Peyer's patch (tissue), 4 donors: ENCODE measurements at places on chromosomes 3 and 15. TPM values are rescaled to one million over a fixed set of nuclear protein-coding genes. Genes with fewer than 3 reads are reported as not detected.

AHSG gene
- total RNA-seq: not detected

GRCh38 chr3:127175272-127175671 lies 17.7 kb upstream of the PRR23E start:
- H3K4me3 ChIP-seq: no peak overlapping the region
- no peak overlapping the region for H3K27ac ChIP-seq
- no peaks in the 10 kb centered on the region for H3K4me1 ChIP-seq

DNA sequence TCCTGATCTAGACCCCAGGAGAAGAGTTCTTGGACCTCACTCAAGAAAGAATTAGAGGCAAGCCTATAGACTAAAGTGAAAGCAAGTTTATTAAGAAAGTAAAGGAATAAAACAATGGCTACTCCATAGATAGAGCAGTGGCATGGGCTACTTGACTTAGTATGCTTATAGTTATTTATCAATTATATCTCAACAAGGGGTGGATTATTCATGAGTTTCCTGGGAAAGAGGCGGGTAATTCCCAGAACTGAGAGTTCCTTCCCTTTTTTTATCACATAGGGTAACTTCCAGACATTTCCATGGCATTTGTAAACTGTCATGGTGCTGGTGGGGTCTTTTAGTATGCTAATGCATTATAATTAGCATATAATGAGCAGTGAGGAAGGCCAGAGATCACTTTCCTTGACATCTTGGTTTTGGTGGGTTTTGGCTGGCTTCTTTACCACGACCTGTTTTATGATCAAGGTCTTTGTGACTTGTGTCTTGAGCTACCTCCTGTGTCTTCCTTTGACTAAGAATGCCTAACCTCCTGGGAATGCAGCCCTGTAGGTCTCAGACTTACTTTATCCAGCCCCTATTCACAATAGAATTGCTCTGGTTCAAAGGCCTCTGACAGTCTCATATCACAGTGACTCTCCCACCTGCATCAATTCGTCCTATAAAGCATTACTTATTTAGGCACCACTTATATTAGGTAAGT lies 35.3 kb upstream of the PLSCR2 start:
- no peak overlapping the region for H3K4me3 ChIP-seq
- H3K4me1 ChIP-seq: no peaks in the 10 kb centered on the region
- H3K27ac ChIP-seq: no peak overlapping the region
- H3K27me3 ChIP-seq: no peaks in the 10 kb centered on the region
- no peaks in the 10 kb centered on the region for H3K36me3 ChIP-seq
- DNase-seq: no peak

- no peaks in the 10 kb centered on the region for H3K27me3 ChIP-seq
- no peak overlapping the region for H3K27ac ChIP-seq
- DNase-seq: no peak
Observed at GRCh38 chr15:37084602-37085001, 15.7 kb downstream of the MEIS2 start.

GRCh38 chr3:64278625-64279024 lies 53.4 kb upstream of the PRICKLE2 start:
- H3K27ac ChIP-seq: no peak overlapping the region
- H3K27me3 ChIP-seq: no peaks in the 10 kb centered on the region
- no peaks in the 10 kb centered on the region for H3K36me3 ChIP-seq
- H3K4me1 ChIP-seq: no peaks in the 10 kb centered on the region
- no peak overlapping the region for H3K4me3 ChIP-seq

DNA sequence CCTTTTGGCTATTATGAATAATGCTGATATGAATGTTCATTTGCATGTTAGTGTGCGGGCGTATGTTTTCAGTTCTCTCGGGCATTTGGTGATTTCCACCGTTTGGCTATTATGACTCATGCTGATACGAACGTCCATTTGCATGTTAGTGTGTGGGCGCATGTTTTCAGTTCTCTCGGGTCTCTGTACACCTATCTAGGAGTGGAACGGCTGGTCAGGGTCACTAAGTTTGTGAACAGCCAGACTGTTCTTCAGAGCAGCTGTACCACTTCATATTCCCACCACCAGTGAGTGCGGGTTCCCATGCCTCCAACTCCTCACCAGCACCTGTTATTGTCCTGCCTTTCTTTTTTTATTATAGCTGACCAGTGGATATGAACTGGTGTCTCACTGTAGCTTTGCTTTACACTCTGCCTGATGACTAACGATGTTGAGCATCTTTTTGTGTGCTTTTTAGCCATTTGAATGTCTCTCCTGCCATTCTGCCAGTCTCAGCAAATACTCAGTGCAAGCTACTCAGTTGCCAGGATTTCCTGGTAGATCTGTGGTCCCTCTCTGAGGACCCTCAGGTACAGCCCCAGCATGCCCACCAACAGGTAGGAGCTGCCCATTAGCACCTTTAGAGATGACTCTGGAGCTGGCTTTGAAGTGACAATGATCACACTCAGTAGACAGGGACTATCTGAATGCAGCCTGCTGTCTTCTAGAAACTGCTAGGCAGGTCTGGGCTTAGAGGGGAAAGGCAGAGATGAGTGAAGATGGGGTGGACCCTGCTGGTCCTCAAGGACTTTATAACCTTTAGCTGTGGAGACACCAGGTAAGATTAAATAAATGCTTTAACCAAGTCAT lies 141.1 kb downstream of the XXYLT1 start:
- no peaks in the 10 kb centered on the region for H3K27me3 ChIP-seq
- no peak overlapping the region for H3K27ac ChIP-seq
- no peak overlapping the region for H3K4me3 ChIP-seq
- no peaks in the 10 kb centered on the region for H3K36me3 ChIP-seq
- no peak for DNase-seq

- H3K4me1 ChIP-seq: no peaks in the 10 kb centered on the region
- H3K4me3 ChIP-seq: no peak overlapping the region
- no peaks in the 10 kb centered on the region for H3K36me3 ChIP-seq
- no peak overlapping the region for H3K27ac ChIP-seq
- no peak for DNase-seq
Observed at GRCh38 chr3:68963891-68964290, 31.5 kb upstream of the TAFA4 start.

DNA sequence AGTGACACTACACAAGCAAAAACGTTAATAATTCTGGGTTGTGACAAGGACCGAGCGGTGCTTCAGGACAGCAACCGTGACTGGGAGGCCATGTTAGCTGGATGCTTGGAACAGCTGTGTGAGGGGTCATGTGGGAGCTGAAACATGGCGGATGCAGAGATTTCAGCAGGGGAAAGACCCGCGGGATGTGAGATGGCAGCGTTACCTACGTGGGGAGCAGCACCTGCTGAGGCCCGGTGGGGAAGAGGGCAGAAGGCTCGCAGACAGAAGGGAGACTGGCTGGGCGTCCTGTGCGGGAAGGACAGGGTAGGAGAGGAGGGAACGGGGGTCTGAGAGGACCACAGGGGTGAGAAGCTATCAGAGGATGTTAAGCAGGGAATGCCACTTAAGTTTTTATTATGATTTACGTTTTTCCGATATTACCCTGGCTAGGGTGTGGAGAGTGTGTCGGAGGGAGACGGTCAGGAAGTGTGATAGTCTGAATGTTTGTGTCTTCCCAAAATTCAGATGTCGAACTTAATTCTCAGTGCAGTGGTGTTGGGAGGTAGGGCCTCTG lies 228.8 kb upstream of the LYSMD4 start:
- no peaks in the 10 kb centered on the region for H3K27me3 ChIP-seq
- H3K36me3 ChIP-seq: no peaks in the 10 kb centered on the region
- no peak overlapping the region for H3K4me3 ChIP-seq
- no peaks in the 10 kb centered on the region for H3K4me1 ChIP-seq
- no peak overlapping the region for H3K27ac ChIP-seq

DNA sequence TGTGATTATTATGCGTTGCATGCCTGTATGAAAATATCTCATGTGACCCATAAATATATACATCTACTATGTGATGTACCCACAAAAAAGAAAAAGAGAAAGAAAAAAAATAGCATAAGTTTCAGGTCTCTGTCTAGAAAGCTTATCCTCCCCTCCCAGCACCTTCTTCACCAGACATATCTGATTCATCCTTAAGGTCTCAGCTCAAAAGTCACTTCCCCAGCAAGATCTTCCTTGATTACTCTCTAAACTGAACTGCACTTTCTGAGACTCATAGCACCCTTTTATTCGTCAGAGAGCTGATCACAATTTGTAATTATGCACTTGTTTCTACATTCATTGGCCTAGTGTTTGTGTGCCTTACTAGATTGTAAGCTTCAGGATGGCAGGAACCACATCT lies 11.1 kb upstream of the PTPN9 start:
- no peak for DNase-seq
- no peaks in the 10 kb centered on the region for H3K4me1 ChIP-seq
- no peaks in the 10 kb centered on the region for H3K36me3 ChIP-seq
- H3K4me3 ChIP-seq: no peak overlapping the region

DNA sequence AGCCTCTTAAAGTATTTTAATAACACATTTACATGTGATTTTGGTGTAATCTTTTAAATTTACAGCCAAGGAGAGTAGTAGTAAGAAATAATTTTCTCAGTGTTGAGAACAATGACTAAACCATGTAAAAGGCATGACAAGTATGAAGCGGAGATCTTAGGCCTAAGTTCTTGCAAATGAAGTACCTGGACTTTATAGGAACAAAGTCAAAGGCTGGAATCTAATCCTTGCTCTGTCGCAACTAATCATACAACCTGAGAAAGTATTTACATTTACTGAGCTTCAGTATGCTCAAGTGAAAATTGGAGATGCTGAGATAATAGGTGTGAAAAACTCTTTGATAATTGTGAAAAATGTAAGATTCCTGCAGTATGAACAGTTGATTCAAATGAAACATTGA lies 86.4 kb upstream of the VGLL3 start:
- H3K4me1 ChIP-seq: no peaks in the 10 kb centered on the region
- no peak for DNase-seq
- no peaks in the 10 kb centered on the region for H3K36me3 ChIP-seq
- H3K27ac ChIP-seq: no peak overlapping the region

DNA sequence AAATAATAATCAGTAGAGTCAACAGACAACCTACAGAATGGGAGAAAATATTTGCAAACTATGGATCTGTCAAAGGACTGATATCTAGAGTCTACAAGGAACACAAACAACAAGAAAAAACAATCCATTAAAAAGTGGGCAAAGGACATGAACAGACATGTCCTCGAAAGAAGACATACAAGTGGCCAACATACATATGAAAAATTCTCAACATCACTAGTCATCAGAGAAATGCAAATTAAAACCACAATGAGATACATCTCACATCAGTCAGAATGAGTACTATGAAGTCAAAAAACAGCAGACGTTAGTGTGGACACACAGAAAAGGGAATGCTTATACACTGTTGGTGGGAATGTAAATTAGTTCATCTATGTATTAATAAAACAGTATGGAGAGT lies 33.7 kb downstream of the SLC2A2 start:
- no peak for DNase-seq
- H3K27me3 ChIP-seq: no peaks in the 10 kb centered on the region
- no peaks in the 10 kb centered on the region for H3K36me3 ChIP-seq
- H3K4me1 ChIP-seq: peaks cover 4% of the 10 kb centered on the region

ALDH1L1 gene
- total RNA-seq: 2.0 TPM

GRCh38 chr3:8553405-8553804 lies 51.8 kb downstream of the LMCD1 start:
- no peak overlapping the region for H3K27ac ChIP-seq
- DNase-seq: no peak
- no peaks in the 10 kb centered on the region for H3K27me3 ChIP-seq
- H3K4me3 ChIP-seq: no peak overlapping the region
- H3K4me1 ChIP-seq: no peaks in the 10 kb centered on the region

DNA sequence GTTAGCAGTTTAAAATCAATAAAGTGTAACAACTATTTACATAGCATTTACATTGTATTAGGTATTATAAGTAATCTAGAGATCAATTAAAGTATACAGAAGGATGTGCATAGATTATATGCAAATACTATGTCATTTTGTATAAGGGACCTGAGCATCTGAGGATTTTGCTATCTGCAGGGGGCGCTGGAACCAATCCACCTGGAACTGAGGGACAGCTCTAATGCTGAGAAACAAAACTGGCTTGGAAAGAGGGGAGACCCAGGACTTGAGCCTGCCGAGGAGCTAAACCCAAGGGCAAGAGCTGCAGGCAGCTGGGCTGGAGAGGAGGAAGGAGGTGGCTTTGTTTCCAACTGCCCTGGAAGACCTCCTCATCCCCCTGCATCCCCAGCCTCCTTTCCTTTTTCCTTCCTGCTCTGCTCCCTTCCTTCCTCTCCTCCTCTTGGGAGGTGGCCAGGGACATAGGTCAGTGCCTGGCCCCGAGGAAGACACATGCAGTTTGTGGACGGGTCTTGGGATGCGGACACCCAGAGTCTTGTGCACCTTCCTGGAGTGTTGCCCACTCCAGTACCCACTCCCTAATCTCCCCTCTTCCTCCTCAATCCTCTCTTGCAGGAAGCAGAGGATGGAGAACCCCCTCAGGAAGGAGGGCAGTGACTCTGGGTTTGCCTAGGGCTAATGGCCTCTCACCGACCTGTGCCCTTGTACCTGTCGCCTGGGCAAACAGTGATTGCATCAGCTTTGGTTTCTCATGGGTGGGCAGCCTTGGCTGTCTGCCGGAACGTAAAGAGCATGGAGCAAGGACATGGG lies 825 bp upstream of the RTP3 start:
- H3K4me3 ChIP-seq: no peak overlapping the region
- DNase-seq: peak; percentile 81
- no peaks in the 10 kb centered on the region for H3K36me3 ChIP-seq
- H3K27me3 ChIP-seq: no peaks in the 10 kb centered on the region

GRCh38 chr3:54168451-54168850 lies 46.1 kb downstream of the CACNA2D3 start:
- no peaks in the 10 kb centered on the region for H3K36me3 ChIP-seq
- no peaks in the 10 kb centered on the region for H3K27me3 ChIP-seq
- no peak overlapping the region for H3K27ac ChIP-seq
- H3K4me1 ChIP-seq: no peaks in the 10 kb centered on the region
- no peak for DNase-seq
